ENCODE measurements at places on chromosomes 6 and 20. TPM values are rescaled to one million over a fixed set of nuclear protein-coding genes. Genes with fewer than 3 reads are reported as not detected.

Gene CNKSR3
- 1.3 TPM for total RNA-seq

Gene VSX1
- not detected for total RNA-seq

Gene ADGRG6
- total RNA-seq, result 2.4 TPM

Gene ITCH
- 55.2 TPM for total RNA-seq

Gene TFAP2C
- total RNA-seq, result not detected

Gene GFOD1
- 12.8 TPM for total RNA-seq

Gene OPRL1
- total RNA-seq, result 0.16 TPM

- no peaks in the 10 kb centered on the region for H3K27me3 ChIP-seq
- peaks cover 12% of the 10 kb centered on the region for H3K4me1 ChIP-seq
- H3K27ac ChIP-seq, result no peak overlapping the region
- DNase-seq, result no peak
Measured at GRCh38 chr6:144161975-144162374, 11.7 kb downstream of the STX11 start.

DNA sequence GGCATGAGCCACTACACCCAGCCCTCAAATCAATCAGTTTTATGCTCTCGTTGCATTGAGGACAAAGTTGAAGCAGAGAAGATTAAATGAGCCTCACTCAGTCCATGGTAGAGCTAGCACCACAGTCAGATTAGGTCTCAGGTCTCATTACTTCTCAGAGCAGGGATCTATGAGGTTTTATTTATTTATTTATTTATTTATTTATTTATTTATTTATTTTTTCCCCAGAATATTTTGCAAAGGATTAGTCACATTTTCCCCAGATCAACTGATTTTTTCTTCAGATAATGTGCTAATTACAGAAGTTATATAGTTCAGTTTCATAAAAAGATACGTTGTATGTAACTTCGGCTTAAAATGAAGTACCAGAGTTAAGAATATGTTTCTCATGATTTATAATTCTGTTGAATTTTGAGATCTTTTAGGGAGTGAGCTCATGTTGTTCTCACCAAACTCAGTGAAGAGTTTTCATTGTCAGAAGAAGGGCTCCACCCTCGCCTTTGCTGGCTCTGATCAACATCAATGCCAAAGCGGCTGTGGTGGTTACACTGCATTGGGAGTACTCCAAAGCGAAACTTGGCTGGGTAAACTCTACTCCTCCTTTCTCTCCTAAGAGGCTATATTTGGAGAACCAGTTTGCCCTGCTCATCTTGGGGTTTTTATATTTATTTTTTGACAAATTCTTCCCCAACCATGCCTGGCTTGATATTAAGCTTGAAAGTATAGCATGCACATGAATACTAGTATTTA lies 12.9 kb upstream of the ID4 start:
- no peak overlapping the region for H3K27ac ChIP-seq
- H3K4me3 ChIP-seq, result no peak overlapping the region
- H3K36me3 ChIP-seq, result no peaks in the 10 kb centered on the region
- H3K4me1 ChIP-seq, result no peaks in the 10 kb centered on the region
- H3K27me3 ChIP-seq, result no peaks in the 10 kb centered on the region
- DNase-seq, result no peak

GRCh38 chr6:53805016-53805415 lies 10.2 kb downstream of the LRRC1 start:
- no peaks in the 10 kb centered on the region for H3K27me3 ChIP-seq
- no peak overlapping the region for H3K4me3 ChIP-seq
- no peak overlapping the region for H3K27ac ChIP-seq
- H3K36me3 ChIP-seq, result peaks cover 2% of the 10 kb centered on the region

- no peak overlapping the region for H3K4me3 ChIP-seq
- H3K27ac ChIP-seq, result no peak overlapping the region
- peaks cover 4% of the 10 kb centered on the region for H3K4me1 ChIP-seq
- H3K36me3 ChIP-seq, result no peaks in the 10 kb centered on the region
- peaks cover 10% of the 10 kb centered on the region for H3K27me3 ChIP-seq
Measured at GRCh38 chr6:79810185-79810705, 137.1 kb downstream of the ELOVL4 start.

DNA sequence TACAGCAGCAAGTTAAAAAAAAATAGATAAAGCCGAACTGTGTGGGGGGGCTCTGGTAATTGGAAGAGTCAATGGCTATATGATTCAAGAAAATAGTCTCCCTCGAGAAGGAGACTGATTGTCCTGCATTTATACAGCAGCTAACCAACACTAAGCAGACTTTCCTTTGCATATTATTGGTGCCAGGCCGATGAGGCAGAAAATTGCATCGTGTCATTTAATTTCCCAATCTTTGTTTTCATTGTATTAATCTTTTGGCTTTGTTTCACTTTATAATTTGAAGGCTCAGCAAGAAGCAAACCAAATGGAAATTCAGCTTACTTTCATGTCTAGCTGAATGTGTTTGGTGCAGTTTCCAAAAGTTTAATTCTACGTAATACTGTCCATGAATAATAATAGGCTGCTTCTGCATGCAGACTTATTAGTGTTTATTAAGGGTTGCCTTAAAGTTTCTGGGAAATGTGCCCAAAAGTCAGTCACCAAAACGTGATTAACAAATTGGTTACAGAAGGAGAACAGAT lies 258.5 kb downstream of the HACE1 start:
- H3K27ac ChIP-seq, result no peak overlapping the region
- no peak for DNase-seq
- H3K36me3 ChIP-seq, result no peaks in the 10 kb centered on the region
- H3K4me1 ChIP-seq, result peaks cover 25% of the 10 kb centered on the region
- peaks cover 8% of the 10 kb centered on the region for H3K27me3 ChIP-seq
- H3K4me3 ChIP-seq, result no peak overlapping the region

DNA sequence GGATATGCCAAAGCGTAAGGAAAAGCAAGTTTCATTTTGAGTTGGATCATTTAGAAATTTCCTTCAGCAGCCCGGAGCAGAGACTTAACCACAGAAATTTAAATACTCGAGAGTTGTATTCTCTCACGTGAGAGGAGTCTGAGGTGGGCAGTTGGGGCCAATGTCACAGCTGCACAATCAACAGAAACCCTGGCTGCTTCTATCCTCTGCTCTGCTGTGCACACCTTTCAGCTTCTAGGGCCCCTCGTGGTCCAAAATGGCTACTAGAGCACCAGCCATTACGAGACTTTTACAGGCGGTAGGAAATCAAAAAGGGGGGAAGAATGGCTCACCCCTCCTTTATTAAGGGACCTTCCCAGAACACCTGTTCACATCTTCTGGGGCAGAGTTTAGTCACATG lies 153.9 kb downstream of the TAF4 start:
- H3K4me3 ChIP-seq, result no peak overlapping the region
- DNase-seq, result no peak
- H3K27ac ChIP-seq, result no peak overlapping the region
- no peaks in the 10 kb centered on the region for H3K36me3 ChIP-seq
- H3K4me1 ChIP-seq, result peaks cover 6% of the 10 kb centered on the region
- H3K27me3 ChIP-seq, result no peaks in the 10 kb centered on the region

GRCh38 chr20:56222945-56223344 lies 25.6 kb upstream of the MC3R start:
- no peaks in the 10 kb centered on the region for H3K36me3 ChIP-seq
- H3K4me1 ChIP-seq, result no peaks in the 10 kb centered on the region
- H3K27ac ChIP-seq, result no peak overlapping the region
- H3K27me3 ChIP-seq, result peaks cover 5% of the 10 kb centered on the region
- no peak for DNase-seq

DNA sequence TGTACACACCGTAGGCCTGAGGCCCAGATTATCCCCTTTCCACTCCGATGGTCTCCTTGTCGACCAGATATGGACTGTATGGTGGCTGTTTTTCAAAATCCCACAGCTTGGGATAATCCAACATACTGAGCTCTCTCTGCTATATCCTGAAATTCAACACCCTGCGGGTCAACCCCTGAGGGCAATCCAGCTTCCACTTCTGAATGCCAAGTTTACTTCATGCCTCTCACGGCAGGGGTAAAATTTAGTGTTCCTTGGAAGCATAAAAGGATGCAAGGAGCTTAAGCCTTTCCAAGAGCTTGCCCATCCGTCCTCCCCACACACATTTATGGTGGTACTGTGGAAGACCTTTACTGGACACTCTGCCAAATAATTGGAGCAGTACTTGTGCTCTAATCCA lies 90.7 kb downstream of the PLG start:
- peaks cover 5% of the 10 kb centered on the region for H3K4me1 ChIP-seq
- H3K4me3 ChIP-seq, result no peak overlapping the region

- H3K36me3 ChIP-seq, result no peaks in the 10 kb centered on the region
- H3K4me1 ChIP-seq, result no peaks in the 10 kb centered on the region
- H3K27ac ChIP-seq, result no peak overlapping the region
- no peak overlapping the region for H3K4me3 ChIP-seq
Measured at GRCh38 chr6:42532038-42532669, 31.7 kb upstream of the UBR2 start.

DNA sequence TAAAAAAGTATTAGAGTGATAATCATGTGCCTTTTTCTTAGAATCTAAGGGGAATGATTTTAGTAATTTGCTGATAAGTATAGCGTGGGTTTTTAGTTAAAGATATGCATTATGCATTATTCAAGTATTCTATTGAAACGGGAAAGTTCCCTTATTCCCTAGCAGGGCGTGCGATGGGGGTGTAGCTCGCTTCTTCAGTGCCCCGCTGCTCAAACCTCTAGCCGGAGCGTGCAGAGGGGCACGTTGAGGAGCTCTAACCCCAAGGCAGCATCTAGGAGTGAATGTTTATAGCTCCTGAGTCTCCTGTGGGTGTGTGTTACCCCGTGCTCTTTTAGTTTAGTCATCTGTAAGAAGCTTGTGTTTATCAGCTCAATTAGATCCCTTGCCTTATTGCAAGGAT lies 1339.5 kb upstream of the MAP3K7 start:
- H3K27ac ChIP-seq, result no peak overlapping the region
- no peaks in the 10 kb centered on the region for H3K4me1 ChIP-seq
- no peak overlapping the region for H3K4me3 ChIP-seq

- no peaks in the 10 kb centered on the region for H3K27me3 ChIP-seq
- H3K4me3 ChIP-seq, result no peak overlapping the region
- H3K27ac ChIP-seq, result no peak overlapping the region
- DNase-seq, result no peak
- H3K4me1 ChIP-seq, result no peaks in the 10 kb centered on the region
Measured at GRCh38 chr6:122869437-122870024, 80.5 kb downstream of the SMPDL3A start.

- H3K4me3 ChIP-seq, result no peak overlapping the region
- no peaks in the 10 kb centered on the region for H3K4me1 ChIP-seq
- DNase-seq, result no peak
- H3K27ac ChIP-seq, result no peak overlapping the region
Measured at GRCh38 chr6:76552268-76552667, 479.8 kb upstream of the IMPG1 start.

GRCh38 chr20:25479638-25480037 lies 72.2 kb downstream of the GINS1 start:
- peaks cover 8% of the 10 kb centered on the region for H3K4me1 ChIP-seq
- no peak for DNase-seq
- H3K4me3 ChIP-seq, result no peak overlapping the region
- H3K27me3 ChIP-seq, result no peaks in the 10 kb centered on the region

All from activated naive CD8-positive, alpha-beta T cell treated with anti-CD3 and anti-CD28 coated beads for 36 hours (primary cell).